GOT3 (cell line): ENCODE measurements at places on chromosomes 2 and 18.

DNA sequence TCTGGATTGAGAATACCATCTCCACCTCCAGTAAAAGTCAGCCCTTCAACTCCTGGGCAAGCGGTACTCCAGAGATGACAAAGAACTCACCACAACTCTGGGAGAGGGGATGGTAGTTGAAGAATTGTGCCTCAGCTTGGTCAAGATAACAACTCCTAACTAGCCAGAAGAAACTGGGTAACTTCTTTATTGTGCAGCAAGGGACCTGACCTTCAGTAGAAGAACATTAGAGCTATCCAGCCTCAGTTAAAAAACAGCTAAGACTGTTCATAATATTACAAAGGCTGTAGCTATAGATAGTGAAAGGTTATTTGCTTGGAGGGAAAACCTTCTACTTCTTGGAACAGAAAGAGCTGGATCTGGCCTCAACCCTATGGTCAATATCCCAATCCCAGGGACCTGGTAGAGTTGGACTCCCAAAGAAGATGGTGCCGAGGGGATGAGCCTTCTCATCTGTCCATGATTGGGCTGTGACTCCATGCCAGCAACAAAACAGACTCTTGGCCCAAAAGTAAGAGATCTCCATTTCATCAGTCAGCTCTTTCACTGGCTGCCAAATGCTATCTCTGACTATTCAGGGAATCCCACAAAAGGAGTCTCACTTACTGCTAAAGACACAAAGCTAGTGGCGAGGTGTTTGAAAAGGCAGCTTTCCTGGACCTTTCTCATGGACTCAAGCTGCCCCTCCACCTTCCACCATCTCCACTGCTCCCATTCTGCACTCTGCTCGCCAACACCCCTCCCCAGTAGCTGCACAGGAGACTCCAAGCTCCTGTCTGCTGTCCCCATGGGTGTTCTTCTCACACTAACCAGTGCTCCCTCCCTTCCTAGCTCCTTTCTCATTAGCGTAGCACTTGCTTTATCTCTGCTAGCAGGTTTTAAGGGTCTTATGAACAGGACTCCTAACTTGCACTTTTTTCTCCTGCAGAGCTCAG lies 145.8 kb downstream of the CAPN13 start:
- no peak for DNase-seq

- DNase-seq: no peak
These were observed 63.8 kb upstream of the SP3 start for GRCh38 chr2:174028935-174029334.

DNA sequence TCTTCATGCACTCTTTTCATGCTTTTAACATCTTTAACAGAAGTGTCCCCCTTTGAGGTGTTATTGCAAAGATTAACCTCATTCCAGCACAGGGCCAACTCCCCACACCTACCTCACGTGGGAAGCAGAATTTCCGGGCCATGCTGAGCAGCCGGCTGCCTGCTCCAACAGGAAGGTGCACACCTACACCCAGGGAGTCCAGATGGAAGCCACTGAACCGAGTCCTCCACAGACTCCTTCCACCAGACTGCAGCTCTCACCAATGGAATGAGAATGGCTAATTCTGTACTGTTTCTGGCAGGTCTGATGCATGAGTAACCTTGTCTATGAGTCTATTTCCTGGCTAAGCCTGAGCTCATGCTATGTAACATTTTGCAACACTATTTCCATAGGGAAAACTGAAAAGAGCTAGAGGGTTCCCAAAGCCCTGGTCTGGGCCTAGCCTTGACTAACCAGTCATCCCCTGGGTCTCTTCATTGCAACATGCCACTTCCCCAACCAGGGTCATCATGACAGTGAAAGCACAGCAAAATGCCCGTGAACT lies 11.0 kb downstream of the ERFE start:
- DNase-seq: peak; percentile 56

GRCh38 chr2:9335322-9335832 lies 88.0 kb downstream of the ITGB1BP1 start:
- DNase-seq: no peak

DNA sequence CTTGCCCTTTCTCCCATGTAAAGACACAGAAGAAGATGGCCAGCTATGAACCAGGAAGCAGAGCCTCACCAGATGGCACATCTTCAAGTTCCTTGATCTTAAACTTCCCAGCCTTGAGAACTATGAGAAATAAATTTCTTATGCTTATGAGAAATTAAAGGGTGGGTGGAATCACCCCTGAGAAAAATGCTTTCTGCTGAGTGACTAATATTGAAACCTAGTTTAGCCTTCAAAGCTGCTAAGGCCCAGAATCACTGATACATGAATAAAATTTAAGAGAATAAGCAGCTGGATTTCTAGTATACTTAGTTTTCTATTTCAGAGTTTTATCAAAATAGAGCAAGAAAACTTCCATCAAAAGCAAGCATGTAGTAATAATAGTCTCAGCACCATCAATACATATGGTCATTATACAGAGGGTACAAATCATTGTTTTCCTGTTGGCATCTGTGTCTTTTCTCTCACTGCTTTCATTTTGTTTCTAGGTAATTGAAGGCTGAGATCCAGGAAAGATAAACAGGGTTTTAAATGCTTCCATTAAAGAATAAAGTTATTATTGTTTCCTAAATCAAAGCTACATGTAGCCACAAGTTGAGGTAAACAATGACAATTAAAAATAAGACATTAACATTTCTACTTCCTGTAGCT lies 53.3 kb upstream of the COL5A2 start:
- no peak for DNase-seq

DNA sequence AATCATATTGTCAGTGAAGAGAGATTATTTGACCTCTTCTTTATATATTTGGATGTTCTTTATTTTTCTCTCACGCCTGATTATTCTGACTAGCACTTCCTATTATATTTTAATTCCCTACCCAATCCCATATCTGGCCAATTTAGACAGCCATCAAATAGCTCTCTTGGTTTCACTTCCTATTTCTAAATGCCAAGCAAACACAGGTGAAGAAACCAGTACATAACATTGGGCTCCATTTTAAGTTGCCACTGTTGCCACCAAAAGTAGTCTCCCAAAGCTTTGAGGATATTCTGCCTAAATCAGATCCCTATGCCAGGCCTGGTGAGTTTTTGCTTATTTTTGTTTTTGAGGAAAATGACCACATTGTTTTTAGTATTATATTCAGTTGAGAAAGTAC lies 547.0 kb downstream of the MBD2 start:
- no peak for DNase-seq

DNA sequence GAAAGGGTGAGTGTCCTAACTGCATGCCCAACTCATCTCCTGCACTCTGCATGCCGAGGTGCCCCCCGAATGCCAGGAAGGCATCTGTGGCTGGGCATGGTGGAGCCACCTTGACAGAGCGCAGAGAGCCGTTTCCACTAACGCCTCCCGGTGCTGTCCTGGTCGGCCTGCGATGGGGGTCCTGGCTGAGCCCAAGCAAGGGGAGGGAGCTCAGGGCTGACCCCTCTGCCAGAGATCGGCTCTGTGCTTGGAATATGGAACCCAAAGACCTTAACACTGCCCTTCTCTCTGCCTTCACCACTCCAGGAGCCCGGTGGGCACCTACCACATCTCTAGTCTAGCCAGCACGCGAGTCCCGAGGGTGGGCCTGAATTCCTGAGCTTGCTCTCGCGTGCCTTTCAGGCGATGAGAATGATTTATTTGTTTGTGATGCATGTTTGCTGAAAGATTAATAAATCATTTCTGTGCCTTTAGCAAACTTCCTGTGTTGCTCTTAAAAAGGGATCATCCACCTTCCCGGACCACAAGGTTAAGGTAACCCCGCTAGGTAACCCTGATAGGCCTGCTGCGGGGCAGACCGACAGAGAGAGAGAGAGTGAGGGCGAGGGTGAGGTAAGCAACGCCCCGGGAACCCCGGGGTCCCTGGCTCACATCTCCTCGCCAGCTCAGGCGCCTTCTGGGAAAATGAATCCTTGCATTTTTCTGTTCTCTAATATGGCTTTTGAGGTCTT lies 35.3 kb downstream of the PDIA6 start:
- no peak for DNase-seq

GRCh38 chr2:185947722-185948121 lies 209.1 kb downstream of the FSIP2 start:
- DNase-seq: no peak

DNA sequence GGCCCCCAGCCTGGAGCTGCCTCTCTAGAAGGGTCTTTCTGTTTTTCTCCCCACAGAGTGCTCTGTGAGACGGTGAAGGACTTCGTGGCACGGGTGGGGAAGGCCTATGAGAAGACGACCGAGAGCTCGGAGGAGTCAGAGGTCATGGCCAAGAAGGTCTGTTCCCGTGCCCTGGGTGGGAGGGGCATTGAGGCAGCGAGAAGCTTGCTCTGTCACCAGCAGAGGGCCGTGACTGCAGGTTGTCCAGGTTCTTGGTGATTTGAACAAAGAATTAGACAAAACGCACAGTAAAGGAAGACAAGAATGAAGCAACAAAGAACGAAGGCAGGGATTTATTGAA lies 93.9 kb downstream of the DGKD start:
- DNase-seq: no peak

GRCh38 chr2:47218066-47218581 lies 63.0 kb upstream of the STPG4 start:
- no peak for DNase-seq

GRCh38 chr18:48933578-48934414 lies 17.0 kb downstream of the SMAD7 start:
- DNase-seq: no peak

GRCh38 chr2:120552800-120553481 lies 182.7 kb upstream of the GLI2 start:
- DNase-seq: no peak

DNA sequence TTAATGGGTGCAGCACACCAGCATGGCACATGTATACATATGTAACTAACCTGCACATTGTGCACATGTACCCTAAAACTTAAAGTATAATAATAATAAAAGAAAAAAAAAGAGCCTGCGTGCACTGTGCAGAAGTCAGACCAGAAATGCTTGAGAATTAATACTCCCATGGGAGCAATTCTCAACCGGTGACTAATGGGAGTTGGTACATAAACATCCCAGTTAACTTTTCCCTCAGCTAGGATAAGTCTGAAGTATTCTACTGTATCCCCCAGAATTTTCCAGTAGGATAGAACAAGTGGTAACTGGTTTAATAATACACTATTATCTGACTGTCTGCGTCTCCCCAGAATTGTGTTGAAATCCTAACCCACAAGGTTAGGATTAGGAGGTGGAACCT lies 113.6 kb upstream of the COL5A2 start:
- DNase-seq: no peak

DNA sequence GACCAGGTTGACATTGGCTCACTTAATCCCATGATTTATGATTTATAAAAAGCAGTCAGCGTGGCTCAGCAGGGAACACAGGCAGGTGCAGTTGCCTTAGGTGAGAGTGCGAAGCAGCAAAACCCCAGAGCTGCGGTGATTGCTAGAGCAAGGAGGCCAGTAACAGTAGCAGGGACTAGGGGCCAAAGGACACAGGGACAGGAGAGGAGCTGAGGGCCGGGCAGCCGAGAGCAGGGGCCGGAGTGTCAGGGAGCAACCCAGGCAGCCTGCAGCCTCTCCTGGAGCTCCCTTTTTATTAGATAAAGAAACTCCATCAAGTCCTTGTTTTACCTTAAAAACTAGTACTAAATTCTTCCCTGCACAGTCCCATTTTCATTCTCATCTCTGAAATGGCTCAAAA lies 4.3 kb downstream of the MC2R start:
- DNase-seq: no peak

- DNase-seq: no peak
These were observed 212.1 kb downstream of the DYSF start for GRCh38 chr2:71665168-71666093.

- no peak for DNase-seq
These were observed 2.0 kb downstream of the IL1A start for GRCh38 chr2:112782234-112782799.

DNA sequence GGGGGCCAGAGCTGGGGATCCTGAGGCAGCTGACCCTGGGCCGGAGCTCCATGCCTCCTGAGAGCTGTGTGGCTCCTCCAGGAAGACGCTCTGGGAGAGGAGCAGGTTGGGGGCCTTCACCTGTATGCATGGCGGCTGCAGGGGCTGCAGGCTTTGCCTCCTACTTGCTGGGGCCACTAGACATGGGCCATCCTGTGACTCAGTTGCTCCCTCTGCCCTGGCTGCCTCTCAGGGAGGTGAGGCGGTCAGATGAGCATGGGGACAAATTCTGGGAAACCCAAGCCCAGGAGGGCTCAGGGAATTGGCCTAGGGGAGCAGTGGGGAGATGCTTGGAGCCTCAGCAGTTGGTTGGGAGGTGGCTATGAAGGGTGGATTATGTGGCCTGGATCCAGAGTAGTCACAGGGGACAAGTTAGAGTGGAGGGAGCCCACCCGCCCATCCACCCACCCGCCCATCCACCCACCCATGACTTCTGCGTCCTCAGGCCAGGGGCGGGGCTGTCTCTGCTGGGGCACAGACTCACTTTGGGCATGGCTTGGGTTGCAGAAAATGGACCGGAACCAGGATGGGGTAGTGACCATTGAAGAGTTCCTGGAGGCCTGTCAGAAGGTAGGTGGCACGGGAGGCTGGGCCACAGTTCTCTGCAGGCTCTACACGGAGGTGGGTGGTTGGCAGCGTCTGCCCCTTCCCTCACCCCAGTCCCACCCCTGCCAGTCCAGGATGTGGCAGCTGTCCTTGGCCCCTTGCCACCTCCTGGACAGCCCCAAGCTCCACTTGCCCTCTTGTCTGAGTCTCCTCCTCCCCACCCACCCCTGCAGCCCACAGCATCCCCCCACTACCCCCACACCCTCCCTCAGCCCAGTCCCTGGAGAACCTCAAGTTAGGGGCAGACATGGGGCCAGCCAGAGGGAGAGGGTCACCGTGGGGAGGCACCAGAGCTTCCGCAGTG lies 19.5 kb upstream of the FAHD2A start:
- DNase-seq: no peak

DNA sequence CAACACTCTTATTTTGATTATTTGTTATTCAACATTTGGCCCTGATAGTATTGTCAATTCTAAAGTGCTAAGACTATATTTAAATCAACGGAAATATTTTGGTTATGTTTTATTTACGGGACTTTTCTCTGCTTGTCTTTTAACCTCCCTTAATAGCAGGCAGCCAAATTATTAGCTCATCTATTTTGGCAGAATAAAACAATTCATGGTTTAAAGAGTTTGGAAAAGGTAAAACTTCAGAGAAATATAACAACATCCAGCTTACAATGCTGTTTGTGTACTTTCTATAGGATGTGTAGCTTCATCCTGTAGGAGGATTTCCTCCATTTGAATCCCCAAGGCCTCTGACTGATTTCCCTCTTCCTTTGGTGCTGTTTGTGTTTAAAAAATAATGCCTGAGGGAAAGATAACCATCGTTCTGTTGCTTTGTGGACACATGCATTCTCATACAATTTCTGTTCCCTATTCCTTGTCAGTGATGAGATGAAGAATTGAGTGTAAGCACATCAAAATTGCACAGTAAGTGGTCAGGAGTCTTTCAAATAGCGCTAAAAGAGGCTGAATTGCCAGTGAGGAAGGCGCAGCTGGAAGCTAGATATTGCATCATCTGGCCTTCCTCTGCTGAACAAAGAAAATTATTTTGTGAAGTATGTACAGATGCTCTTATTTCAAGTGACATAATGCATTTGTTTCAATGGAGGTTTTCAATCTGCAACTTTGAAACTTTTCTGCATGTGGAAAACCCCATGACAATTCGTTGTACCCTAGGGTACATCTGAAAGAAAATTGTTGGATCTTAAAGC lies 80.3 kb downstream of the CD28 start:
- DNase-seq: no peak

- no peak for DNase-seq
These were observed 52.7 kb upstream of the PELI1 start for GRCh38 chr2:64196963-64197362.
